Fibroblast of pulmonary artery (primary cell): ENCODE measurements at places on chromosomes 5 and 9.

- DNase-seq = no peak
Observed at GRCh38 chr5:124895236-124895635, 148.8 kb upstream of the ZNF608 start.

DNA sequence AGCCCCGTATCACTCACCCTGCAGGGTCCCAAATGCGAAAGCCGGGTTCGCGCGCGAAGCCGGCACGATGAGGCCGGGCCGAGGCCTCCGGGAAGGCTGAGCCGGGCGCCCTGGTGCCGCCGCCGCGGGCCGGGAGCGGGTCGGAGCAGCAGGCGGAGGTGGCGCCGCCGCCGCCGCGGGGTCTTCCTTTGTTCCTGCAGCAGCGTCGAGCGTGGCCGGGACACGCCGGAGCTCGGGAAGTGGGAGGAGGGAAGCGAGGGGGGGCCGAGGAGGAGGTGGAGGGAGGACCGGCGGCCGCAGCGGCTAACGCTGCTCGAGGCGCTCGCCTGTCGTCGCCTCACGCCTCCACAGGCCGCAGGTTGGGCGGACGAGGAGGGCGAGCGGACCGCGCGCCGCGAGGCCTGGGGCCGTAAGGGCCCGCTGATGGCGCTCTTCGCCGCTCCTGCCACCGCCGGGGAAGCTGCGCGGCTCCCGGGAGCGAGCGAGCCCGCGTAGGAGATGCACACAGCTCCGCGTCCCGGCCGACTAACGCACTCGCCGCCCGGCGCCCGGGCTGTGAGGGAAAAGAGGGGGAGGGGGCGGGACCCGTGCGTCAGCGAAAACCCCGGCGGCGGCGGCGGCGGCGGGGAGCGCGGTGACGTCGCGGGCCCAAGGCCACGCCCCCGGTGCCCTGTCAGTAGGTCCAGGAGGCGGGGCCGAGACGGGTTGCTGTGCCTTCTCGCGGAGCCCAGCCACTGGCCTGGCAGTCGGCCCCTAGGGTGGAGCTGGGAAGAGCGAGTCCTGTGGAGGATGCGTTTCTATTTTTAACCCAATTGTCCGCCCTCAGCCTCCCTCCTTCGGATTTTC, at the start of gene ZFAND5:
ZFAND5 (minus strand) TSS at position 530 of the 846 bp plus-strand sequence. CDS start 4,430 bp downstream, outside the sequence.
- DNase-seq = peak; percentile 99

DNA sequence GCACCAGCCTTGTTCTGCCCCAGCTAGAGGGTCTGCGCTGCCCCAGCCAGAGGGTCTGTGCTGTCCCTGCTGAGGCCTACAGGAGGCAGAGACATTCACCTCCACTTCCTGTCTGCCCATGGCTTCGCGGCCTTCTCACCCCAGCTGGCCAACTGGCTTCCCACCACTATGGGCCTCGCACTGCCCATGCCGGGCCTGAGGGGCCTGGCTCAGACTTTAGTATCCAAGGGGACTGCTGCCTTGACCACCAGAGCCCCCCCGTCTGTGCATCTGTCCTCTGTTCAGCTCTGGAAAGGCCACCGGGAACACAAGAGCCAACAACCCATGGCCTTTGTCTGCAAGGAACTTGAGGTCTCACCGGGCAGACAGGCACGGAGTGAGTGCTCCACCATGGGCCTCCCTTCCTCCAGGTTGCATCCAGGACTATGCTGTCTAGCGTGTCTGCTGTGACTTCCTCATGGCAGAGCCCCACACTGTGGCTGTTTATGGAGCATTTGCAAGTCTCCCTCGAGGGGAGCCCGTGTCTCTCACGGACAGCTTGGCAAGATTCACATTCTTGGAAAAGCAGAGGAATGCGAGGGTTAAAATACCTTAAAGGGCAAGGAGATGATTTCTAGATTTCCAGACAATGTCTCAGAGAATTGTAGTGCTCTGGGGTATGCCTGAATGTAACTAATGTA, 1.7 kb downstream of the DCANP1 start:
- DNase-seq = no peak

- no peak for DNase-seq
Observed at GRCh38 chr9:89440046-89440445, 57.9 kb downstream of the SEMA4D start.

DNA sequence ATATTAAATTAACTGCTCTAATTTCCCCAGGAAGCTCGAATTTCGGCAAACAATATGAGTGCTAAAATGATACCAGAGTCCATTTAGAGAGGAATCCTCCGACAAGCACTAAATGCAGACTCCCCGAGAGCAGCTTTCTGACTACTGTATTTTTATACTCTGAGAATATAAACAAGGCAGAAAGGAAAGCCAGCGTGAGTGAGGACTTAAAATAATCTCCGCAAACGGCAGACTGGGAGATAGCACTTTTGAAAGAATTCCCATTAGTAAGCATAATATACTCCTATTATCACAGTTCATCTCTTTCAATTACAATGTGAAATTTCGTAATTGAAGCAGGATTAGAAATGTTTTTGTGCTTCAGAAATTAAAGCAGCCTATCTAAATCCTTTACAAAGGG, 269.4 kb upstream of the PANK3 start:
- no peak for DNase-seq

DNA sequence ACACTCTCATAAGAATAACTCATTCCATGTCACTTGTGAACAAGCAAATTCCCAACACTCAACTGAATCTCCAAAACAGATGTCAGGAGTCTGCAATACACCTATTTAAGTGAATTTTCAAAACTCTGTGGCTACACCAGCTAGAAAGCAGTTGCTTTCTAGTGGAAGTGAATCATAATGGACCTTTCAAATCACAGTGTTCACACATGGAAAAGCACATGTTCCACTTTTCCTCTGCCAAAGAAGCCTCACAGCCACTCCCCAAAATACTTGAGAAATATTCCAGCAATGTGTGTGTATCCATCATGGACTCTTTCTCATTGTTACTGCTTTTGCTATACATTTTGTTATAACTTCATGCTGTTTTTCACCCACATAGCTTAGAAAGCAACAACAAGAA, 17.4 kb downstream of the MARCHF3 start:
- DNase-seq = peak; percentile 75

DNA sequence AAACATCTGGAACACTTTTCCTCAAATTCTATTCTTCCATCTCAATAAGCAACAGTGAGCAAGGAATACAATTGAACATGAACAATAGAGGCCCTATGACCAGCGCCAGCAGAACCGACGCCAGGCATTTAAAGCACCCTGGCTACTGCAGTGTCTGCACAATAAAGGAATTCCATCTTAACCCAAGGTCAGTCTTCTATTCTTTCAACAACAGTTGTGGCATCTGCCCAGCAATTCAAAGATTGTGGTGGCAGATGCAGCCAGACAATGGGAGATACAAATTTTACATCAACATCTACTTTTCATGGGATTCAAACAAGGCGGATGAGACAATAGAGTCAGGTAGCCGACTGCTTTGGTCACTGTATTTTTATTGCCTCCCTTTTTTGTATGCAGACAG, 65.9 kb downstream of the ELL2 start:
- DNase-seq = peak; percentile 42

DNA sequence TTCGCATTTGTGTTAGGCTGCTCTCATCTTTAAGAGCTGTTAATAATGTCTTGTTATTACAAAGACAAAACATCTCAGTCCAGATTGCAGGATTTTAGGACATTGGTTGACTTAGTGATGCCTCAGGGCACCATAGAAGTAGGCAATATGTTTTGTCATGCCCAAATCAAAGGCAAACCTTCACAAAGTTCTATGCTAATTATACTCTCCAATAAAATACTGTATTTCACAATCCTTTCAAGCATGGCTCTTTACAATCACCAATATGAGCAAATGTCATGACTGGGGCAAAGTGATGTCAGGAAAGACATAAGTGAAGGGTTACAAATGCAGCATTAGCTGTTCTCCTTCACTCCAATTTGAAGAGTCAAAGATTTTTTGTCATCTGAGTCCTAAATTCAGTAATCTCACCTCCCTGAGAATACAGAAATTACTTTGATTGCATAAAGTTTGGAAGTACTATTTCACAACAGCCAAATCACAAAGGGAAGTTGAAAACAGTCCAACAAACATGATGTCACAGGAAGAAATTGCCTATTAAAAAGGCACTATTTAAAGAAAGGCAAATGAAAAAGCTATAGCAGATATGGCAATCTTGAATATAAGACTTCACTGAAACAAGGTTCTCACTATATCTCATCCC, 303.2 kb downstream of the PRR16 start:
- DNase-seq = peak; percentile 56

DNA sequence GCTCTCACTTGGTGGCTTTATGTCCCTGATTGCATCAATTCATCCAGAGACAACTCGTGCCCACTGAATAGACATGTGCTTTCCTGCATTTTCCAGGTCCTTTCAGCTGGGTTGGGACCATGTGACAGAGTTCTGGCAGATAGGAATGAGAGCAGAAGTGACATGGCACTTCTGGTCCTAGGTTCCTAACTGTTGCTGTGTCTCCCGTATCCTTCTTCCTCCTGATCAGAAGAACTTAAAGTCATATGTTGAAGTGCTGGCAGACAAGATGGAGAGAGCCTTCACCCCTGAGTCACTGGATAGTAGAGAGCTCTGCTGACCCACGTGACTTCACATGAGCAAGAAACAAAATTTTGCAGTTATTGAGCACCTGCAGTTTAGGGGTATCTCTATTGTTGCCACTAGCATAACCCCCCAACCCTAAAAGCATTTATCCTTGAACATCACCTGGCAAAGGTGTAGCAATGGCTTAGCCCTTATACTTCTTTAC, 80.0 kb downstream of the NREP start:
- no peak for DNase-seq

GRCh38 chr5:124738681-124739633, 7.5 kb downstream of the ZNF608 start:
- DNase-seq = no peak

- no peak for DNase-seq
Observed at GRCh38 chr5:174817610-174818009, 93.2 kb downstream of the MSX2 start.

- DNase-seq = peak; percentile 25
Observed at GRCh38 chr5:23389291-23390101, 117.9 kb upstream of the PRDM9 start.

DNA sequence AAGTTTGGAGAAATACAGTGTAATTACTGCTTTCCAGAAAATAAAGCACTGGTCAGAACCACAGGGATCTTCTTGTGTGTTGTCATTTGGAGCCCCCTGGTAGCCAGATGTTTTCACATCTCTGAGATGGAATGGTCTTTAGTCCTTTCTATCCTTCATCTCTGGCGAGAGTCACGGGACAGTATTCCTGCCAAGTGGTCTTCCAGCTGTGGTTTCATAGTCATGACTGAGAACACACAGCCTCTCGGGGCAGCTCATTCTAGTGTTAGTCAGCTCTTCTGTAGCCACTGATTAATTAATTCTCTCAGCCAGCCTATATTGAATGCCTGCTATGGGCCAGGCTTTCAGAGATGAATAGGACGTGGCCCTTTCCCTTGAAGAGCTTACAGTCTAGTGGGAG, 34.1 kb downstream of the HMGXB3 start:
- peak; percentile 55 for DNase-seq

- DNase-seq = no peak
Observed at GRCh38 chr5:82057051-82057450, 85.2 kb downstream of the ATG10 start.

- DNase-seq = no peak
Observed at GRCh38 chr5:59238126-59238902, 655.2 kb downstream of the PDE4D start.

GRCh38 chr9:91873637-91874051, 76.4 kb downstream of the ROR2 start:
- no peak for DNase-seq

GRCh38 chr9:71928376-71928775, 16.9 kb downstream of the C9orf85 start:
- no peak for DNase-seq

DNA sequence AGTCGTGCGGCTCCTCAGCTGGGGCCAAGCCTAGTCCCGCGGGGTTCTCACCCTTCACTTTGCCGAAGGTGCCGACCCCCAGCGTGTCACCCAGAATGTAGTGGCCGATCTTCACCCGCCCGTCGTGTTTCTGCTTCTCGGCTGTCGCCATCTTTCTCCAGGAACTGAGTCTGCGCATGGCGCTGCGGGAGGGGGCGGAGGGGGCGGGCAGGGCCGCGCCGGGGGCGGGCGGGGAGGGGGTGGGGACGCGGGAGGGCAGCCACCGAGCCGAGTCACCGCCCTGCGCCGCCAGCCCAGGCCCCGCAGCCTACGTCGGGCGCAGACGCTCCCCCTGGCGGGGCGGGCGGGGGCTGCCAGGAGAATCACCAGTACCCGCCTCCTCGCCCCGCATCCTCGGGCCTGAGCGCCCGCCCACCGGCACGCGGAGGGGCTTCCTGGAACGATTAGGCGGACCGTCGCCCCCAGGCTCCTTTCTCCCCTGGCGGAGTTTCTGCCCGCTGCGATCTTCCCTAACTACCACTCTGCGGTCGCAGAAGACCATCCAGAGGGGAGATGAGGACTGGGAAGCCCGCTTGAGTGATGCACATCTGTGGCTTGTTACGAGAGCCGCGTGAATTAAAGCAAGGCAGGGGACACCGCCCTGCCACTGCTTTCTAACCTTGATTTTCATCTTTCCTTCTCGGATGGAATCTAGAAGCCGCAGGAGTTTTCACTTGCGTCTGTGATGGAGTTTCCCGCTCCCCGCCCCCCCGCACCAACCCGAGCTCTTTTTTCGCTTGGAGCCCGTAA, at the start of gene PRKAA1:
PRKAA1 (minus strand) TSS at position 363 of the 789 bp plus-strand sequence; CDS start at position 178, 185 bp downstream.
- DNase-seq = peak; percentile 89

- no peak for DNase-seq
Observed at GRCh38 chr5:173486355-173487225, 129.9 kb downstream of the BOD1 start.
